Sigmoid colon (tissue), 7 donors: ENCODE measurements at places on chromosomes 12 and 14. TPM values are rescaled to one million over a fixed set of nuclear protein-coding genes. Genes with fewer than 3 reads are reported as not detected.

Gene FCF1
- 30.9 TPM for total RNA-seq

GRCh38 chr14:27242874-27243273 is 645.0 kb upstream of the NOVA1 start:
- DNase-seq: no peak

DNA sequence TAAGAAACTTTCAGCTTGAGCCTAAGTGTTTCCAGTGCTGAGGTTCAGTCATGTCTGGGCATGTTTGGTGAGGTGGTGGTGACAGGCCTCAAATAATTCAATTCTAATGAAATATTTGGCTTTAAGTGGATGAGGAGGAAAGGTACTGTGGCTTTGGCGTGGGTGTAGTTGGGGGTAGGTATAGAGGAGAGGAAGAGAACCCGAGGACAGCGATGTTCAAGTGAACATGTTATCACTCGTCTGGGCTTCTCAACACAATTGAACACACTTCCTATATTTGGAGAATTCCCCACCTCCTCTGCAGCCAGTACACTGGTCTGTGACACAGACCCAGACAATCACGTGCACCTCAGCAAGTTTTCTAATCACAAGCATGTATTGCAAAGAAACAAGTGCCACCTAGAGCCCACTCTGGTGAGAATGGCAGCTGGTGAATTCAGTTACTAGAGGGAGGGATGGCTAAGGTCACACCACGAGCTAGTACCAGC is 53.0 kb downstream of the IFNG-AS1 start:
- no peak for DNase-seq

Gene SDR9C7
- not detected for total RNA-seq

Gene KLHDC2
- 104 TPM for total RNA-seq
